ENCODE measurements at places on chromosomes 2 and 18. TPM values are rescaled to one million over a fixed set of nuclear protein-coding genes. Genes with fewer than 3 reads are reported as not detected.

DNA sequence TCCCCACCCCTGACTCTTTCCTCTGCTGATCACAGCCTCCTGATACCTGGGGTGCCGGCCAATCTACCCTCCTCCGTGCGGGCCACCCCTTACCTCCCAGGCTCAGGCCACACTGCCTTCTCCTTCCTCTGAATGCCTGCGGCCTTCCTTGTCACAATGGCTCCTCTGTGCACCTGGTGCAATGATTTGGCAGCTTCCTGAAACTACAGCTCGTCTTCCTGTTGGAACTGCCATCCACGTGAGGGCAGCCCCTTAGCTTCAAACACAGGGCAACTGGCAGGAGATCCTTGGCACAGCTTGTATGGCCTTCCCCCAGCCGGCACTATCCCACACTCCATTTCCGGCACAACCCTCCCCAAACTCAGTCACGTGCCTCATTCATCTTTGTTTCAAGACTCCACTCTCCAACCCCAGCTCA is 69.0 kb downstream of the STPG4 start:
- no peak for DNase-seq

GRCh38 chr2:27754831-27755230 is 16.7 kb upstream of the MRPL33 start:
- no peak for DNase-seq

The SERPINB11 gene
- not detected for total RNA-seq

The TDRD15 gene
- total RNA-seq = not detected

The SRBD1 gene
- 13.2 TPM for total RNA-seq

DNA sequence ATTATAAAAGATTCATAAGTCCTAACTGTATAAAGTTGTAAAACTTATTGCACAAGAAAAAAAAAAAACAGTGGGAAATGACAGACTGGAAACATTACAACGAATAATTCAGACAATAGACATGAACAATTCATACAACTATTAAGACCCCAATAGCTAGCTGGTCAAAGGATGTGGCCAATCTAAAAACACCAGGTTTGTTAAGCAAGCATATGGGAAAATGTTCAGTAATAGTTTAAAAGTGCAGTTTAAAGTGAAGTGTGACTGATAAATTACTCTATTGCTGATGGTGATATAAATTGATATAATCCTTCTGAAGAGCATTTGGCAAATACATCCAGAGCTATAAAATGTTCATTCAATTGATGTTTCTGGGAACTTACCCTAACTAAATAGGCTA is 289.0 kb downstream of the CAMKMT start:
- no peak for DNase-seq

- DNase-seq = no peak
These were observed 1606.8 kb upstream of the PIK3C3 start for GRCh38 chr18:40348196-40348595.

- peak; percentile 85 for DNase-seq
These were observed 103.7 kb upstream of the TAF1B start for GRCh38 chr2:9739531-9739964.

- DNase-seq = no peak
These were observed 260.5 kb downstream of the CELF4 start for GRCh38 chr18:37305066-37305465.
